ENCODE measurements at places on chromosomes 4 and X. TPM values are rescaled to one million over a fixed set of nuclear protein-coding genes. Genes with fewer than 3 reads are reported as not detected.

The CSN1S1 gene
- not detected for total RNA-seq

The P2RY8 gene
- total RNA-seq = not detected

The MPC1L gene
- total RNA-seq = not detected

The UGT2A1 gene
- total RNA-seq = not detected

The SH3RF1 gene
- total RNA-seq = 31.9 TPM

The VGLL1 gene
- total RNA-seq = not detected

The PALLD gene
- total RNA-seq = 123 TPM

The MAML3 gene
- 2.1 TPM for total RNA-seq

The SLC25A43 gene
- 28.0 TPM for total RNA-seq

The BTC gene
- total RNA-seq = 0.25 TPM

The HSFX3 gene
- not detected for total RNA-seq

The ETDA gene
- not detected for total RNA-seq

The SOWAHB gene
- not detected for total RNA-seq

The MAGEE2 gene
- total RNA-seq = not detected

The ARSJ gene
- 40.9 TPM for total RNA-seq

The F8A3 gene
- total RNA-seq = not detected

The GYPA gene
- not detected for total RNA-seq

The XAGE1A gene
- not detected for total RNA-seq

The ATP2B3 gene
- total RNA-seq = under 0.01 TPM

The FAM47A gene
- total RNA-seq = not detected

The PCDH10 gene
- total RNA-seq = 1.7 TPM

The MAMLD1 gene
- 0.44 TPM for total RNA-seq

The NHS gene
- 2.3 TPM for total RNA-seq

The DYNLT3 gene
- 55.5 TPM for total RNA-seq

The PNCK gene
- 1.2 TPM for total RNA-seq

The SRPX gene
- 154 TPM for total RNA-seq

The SPON2 gene
- 281 TPM for total RNA-seq

The SPANXD gene
- not detected for total RNA-seq

The POU3F4 gene
- not detected for total RNA-seq

The SPANXB1 gene
- total RNA-seq = not detected

The SFRP2 gene
- not detected for total RNA-seq

The RNF175 gene
- 0.11 TPM for total RNA-seq

The NLGN4X gene
- total RNA-seq = not detected

The PLS3 gene
- 406 TPM for total RNA-seq

The NIPAL1 gene
- 1.2 TPM for total RNA-seq

The PAGE2 gene
- total RNA-seq = not detected

The C4orf17 gene
- not detected for total RNA-seq

The UGT8 gene
- 1.00 TPM for total RNA-seq

The TLR7 gene
- total RNA-seq = under 0.01 TPM

The NONO gene
- total RNA-seq = 400 TPM

The LRP2BP gene
- total RNA-seq = 0.37 TPM

The CCDC110 gene
- 2.0 TPM for total RNA-seq

The SPANXA1 gene
- not detected for total RNA-seq

The ARX gene
- not detected for total RNA-seq

The TLR3 gene
- total RNA-seq = 1.8 TPM

The SMAD1 gene
- total RNA-seq = 16.4 TPM

The HMGB3 gene
- total RNA-seq = 28.4 TPM
